Stimulated activated CD4-positive, alpha-beta T cell treated with anti-CD3 and anti-CD28 coated beads, Interleukin-15, amount 100 ng/mL, for 1 hour (primary cell): ENCODE measurements at places on chromosomes 16 and 17.

DNA sequence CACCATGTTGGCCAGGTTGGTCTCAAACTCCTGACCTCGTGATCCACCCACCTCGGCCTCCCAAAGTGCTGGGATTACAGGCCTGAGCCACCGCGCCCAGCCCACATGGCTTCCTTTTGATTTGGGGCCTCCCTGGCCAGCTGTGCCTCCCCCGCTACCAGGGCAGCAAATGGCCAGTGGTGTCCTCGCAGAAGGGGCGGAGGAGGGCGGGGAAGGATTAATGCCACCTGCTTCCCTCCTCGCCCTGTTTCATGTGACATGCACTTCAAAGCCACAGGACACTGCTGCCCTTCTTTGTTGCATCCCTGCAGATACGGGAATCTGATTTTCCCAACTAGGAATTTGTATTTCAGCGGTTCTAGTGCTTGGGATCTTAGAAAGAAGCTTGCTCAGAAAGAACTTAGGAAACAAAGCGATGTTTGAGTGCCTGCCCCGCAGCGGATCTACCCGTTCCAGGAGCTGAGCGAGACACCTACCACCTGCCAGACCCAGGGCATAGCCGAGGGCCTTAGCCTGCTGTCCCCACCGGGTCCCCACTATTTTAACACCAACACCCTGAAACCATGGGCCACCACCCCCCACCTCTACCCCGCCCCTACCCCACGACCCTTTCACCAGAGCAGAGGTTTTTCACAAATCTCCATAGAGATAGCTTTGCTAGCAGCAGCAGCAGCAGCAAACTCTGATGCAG lies 37.7 kb upstream of the CCDC182 start:
- no peak for DNase-seq

- no peak for DNase-seq
Measured at GRCh38 chr17:18226284-18226945, 980 bp downstream of the LLGL1 start.

DNA sequence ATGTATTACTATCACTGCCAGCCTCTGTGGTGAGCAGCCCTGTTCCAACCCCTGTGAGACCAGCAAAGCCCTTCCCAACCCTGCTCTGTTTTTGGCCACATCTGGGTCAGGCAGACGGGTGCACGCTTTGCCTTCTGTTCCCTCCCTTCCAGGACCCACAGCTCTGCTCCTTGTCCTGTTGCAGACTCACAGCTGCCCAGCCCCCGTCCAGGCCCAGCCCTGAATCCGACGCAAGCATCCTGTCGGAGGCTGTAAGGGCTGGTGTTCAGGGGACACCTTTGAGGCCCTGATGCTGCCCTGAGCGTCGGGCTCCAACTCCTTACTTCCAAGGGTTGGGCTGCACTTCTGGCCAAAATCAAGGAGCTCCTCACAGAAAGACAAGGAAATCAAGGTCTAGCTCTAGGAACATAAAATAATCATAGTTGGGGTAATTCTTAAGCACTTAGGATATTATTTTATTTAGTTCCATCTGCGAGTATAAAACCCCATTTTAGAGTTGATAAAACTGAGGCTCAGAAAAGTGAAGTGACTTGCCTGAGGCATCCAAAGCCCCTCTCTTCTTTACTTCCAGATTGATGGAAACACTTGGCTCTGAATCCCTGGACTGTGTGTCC lies 14.3 kb upstream of the SRCIN1 start:
- no peak for DNase-seq

- no peak for DNase-seq
Measured at GRCh38 chr16:58814348-58814801, 80.3 kb upstream of the GOT2 start.

DNA sequence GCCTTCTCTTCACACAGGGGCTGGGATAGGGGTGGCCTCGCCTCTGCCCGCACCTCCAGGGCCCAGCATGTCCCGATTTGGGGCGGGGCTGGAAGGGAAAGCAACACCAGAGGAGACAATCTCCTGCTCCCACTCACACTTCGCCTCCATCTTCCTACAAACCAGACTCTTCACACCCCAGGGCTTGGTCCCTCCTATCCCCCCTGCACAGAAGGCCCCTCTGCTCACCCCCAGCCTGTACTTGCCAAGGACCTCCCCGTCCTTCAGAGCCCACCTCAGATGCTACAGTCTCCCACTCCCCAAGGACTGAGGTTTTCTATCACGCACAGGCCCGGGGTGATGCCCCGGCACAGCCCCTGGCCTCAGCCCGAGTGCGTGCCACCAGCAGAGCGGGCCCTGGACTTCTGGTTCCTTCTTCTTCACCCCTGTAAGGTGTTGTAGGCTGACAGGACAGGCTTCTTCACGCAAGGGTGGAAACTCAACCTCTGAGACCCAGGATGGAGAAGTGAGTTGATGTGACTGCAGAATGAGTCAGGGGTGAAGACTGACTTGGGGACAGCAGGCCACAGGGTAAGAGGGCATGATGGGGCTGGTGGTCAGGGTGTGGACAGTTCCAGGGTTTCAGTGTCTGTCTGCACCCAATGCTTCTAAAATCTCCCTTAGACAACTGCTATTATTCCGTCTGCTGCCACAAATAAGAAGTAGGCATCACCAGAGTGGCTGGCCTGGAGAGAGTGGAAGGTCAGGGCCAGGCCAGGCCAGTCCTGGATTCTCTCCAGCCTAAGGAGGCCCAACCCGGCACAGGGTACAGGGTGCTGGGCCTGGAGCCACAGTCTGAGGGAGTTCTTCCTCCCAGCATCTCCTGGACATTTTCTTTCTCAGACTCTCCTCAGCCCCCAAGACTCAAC lies 2.5 kb downstream of the ITGAE start:
- DNase-seq: no peak

DNA sequence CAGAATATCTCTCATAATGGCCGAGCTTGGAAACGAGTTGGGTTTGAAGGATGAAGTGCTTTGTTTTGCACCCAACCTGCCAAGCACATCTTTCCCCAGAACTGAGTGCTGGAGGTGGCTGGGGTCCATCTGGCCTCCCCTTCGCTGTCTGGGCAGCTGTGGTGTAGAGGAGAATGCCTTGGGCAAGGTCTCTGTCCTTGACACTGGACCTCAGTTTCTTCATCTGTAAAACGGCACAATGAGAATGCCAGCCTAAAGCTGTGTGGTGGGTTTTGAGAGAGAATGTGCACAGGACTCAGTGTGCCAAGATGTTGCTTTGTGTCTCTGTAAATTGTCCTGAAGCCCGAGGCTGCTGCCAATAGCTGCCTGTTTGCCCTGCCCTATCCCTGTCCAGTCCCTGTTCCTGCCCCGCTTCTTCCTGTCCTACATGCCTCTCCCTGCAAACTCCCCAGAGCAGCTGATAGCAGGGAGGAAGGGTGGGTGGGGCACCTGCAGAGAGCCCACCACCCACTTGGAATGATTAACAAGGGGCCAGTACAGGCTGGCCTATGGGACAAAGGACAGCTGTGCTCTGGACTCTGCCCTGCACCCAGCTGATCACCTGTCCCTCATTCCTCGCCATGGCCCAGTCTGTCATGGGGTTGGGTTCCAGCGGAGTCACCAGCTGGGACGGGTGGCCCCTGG lies 15.3 kb downstream of the LASP1 start:
- no peak for DNase-seq

DNA sequence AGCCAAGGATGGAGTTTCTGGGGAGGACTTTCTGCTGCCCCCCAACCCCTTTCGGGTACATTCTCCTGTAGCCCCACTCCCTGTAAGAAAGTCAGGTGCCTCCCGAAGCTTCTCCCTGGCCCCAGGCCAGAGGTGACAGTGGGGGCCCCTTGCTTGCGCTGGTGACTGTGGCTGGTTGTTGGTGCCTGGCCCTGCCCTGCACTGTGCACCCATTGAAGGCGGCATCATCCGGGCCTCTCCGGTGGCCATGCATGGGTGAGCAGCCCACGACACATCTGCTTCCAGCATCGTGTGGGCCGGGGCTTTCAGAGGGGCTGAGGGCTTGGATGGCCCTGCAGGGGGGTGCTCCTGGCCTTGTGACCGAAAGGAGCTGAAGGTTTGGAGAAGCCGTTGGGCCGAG lies 297.0 kb downstream of the SEC14L1 start:
- DNase-seq: no peak

- DNase-seq: no peak
Measured at GRCh38 chr17:32912218-32912897, 15.6 kb upstream of the TMEM98 start.

DNA sequence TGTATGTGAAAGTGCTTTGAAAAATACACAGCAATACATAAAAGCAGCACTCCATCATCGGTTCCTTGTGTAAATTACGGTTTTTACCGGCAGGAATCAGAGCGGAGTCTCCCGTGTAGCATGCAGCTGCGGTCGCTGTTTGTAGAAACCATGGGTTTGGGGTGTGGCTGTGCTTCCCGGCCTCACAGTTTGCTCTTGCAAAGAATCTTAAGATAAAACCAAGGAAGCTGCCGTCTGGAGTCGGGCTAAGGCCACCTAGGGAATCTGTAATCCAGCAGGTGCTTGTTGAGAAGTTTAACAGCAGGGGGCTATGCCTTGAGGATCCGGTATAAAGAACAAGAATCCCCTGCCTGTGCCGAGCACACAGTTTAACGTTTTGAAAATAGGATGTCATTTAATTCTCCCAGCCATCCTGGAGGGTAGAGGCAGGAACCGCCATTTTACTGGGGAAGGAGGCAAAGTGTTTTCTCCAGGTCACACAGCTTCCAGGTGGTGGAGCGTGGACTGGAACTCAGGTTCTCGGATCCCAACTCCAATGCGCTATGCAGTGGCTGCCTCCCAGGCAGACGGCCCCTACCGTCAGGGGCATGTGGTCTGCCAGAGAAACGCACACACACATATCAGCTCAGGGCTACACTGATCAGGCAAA lies 6.0 kb upstream of the TLCD3A start:
- no peak for DNase-seq

- DNase-seq: no peak
Measured at GRCh38 chr16:14529010-14529669, 100.9 kb downstream of the PARN start.

- DNase-seq: no peak
Measured at GRCh38 chr17:8922928-8923327, 42.6 kb downstream of the PIK3R5 start.

GRCh38 chr16:57624044-57624688 lies 4.3 kb upstream of the ADGRG1 start:
- no peak for DNase-seq

GRCh38 chr16:30070490-30070889 lies 4.9 kb downstream of the ALDOA start:
- DNase-seq: no peak

DNA sequence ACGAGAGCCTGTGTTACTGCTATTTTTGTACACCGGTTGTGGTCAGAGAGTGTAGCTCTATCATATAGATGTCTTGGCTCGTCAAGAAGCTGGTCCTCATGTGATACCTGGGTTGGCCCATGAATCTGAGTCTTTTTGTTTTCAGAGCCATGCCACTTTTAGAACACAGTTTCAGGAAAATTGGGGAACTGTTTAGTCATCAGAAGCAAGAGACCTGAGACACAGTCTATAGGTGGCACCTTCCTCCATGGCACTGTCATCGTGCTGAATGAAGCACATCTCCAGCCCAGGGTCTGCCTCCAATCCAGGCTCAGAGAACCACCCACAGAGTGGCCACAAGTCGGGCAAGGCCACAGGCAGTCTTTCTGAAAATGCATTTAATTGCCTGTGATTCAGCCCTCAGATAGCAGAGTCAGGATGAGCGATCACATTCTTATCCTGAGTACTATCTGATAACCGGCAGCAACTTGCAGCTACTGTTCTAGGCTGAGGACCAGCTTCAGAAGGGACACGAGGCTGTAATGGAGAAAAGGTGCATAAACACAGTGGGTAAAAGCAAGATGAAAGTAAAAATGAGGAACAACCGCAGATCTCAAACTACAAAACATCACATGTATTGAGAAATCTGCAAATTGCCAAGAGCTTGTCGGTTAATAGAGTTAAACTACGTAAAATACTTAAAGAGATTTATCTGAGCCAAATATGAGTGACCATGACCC lies 14.2 kb upstream of the HAPSTR1 start:
- DNase-seq: no peak

DNA sequence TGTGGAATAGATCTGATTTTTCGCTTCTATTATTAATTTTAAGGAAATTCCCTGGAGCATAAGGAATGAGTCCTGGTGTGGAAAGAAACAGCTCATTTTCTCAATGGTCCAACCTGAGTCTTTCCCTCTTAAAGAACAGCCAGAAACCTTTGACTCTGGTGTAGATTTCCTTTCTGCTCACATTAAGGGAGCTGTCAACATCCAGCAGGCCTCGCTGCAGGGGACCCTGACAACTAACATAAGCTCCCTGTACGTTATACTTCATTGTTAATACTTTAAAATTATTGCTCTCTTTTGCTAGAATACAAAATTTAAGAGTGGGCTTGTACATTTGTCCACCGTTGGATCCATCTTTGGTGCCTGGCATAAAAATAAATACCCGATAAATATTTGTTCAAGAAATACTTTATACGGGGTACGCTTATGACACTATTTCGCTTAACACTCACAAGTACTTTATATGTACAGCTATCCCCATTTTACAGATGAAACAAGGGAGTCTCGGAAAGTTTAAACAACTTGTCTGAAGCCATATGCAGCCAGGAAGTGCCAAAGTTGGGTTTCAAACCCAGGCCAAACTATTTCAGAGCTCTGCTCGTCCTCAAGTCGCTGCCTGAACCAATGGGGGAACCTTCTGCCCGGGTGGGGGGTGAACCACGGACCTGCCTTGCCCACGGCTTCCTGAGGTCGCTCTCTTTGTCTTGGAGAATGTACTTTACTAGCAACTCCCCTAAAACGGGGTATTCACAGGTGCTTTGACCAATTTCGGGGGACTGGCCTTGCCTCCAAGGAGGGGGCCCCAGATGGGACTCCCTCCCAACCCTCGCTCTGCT lies 611 bp downstream of the SMARCE1 start:
- no peak for DNase-seq

DNA sequence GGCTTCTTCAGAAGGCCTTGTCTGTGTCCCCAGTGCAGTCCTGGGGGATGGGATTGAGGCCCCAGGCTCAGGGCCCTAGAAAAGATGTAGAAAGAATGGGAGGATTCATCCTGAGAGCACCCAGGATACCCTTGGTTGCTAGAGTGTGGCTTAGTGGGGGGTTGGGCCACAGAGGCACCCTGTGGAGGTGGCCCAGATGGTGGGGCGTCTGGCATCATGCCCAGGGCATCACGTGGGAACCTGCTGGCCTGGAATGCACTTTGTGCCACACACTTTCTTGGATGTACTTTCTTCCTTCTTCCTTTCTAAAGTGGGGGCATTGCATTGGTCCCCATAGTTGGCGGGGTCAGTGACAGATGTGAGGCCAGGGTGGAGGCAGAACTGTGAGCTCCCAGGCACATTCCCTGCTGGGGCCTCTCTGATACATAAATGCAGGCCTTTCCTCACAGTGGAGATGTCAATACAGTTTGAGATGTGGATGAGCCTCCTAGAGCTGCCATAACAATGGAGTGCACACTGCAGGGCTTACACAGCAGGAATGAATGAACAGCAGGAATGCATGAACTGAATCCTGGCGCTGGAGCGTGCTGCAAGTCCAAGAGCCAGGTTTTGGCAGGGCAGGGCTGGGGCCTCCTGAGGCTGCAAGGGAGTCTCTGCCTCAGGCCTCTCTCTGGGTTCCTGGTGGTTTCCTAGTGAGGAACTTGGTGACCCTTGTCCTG lies 43.3 kb downstream of the MGAT5B start:
- DNase-seq: no peak

DNA sequence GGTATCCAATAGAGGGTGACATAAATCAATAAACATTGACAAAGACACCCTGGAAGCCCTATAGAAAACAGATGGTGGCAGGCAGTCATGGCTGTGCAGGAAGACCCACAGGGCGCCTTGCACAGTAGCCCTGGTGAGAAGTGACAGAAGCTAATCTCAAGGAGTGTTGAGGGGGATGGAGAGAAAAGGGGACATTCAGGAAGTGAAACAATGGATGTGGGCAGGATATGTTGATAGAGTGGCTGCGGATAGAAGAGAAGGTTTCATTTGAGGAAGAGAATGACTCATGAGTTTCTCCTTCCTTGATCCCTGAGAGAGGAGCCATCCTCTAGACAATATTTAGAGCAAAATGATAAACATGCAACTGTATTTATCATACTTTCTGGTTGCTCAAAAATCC lies 468.8 kb upstream of the HSBP1 start:
- no peak for DNase-seq
